NCI-H187 (cell line): ENCODE measurements at places on chromosomes 13 and 19.

GRCh38 chr13:61960981-61961380 lies 545.3 kb upstream of the PCDH20 start:
- DNase-seq, result no peak

- no peak for DNase-seq
Observed at GRCh38 chr13:84812078-84812477, 929.8 kb upstream of the SLITRK1 start.

GRCh38 chr19:13574933-13575332 lies 68.7 kb upstream of the CACNA1A start:
- DNase-seq, result no peak

DNA sequence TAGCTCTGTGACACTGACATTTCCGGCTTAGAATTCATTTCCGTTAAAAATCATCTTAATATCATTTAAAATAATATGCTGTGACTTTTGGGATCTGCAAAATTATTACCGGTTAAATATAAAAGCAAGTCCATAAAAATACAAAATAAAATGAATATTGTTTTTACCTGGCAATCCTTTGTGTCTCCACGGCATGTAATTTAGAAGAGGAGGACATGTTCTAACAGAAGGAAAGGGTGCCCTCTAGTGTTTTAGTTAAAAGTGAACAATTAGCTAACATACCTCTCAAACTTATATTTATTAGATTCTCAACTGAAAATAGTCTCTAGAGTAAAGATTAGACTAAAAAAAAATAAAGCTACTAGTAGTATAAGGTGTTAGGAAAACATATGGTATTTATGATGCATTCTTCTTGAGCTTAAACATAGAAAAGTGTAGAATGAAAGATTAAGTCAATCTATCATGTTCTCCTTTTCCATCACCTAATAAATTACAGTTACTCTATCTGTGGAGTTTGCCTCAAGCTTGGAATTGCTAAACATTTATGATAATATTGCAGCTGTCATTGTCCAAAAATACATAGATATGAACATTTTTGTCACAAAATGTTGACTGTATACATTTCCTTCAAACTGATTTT lies 676.7 kb upstream of the SPRY2 start:
- no peak for DNase-seq

- peak; percentile 12 for DNase-seq
Observed at GRCh38 chr13:26425443-26426358, 131.8 kb upstream of the WASF3 start.
